Muscle of back (tissue), 13 donors: ENCODE measurements at places on chromosomes 7 and 10.

- no peak for DNase-seq
These were observed 353.6 kb downstream of the GALNT17 start for GRCh38 chr7:71485586-71485985.

GRCh38 chr7:94949532-94949931 is 42.1 kb downstream of the PPP1R9A start:
- DNase-seq = no peak

- no peak for DNase-seq
These were observed 8.9 kb downstream of the SLC37A3 start for GRCh38 chr7:140389445-140389844.

DNA sequence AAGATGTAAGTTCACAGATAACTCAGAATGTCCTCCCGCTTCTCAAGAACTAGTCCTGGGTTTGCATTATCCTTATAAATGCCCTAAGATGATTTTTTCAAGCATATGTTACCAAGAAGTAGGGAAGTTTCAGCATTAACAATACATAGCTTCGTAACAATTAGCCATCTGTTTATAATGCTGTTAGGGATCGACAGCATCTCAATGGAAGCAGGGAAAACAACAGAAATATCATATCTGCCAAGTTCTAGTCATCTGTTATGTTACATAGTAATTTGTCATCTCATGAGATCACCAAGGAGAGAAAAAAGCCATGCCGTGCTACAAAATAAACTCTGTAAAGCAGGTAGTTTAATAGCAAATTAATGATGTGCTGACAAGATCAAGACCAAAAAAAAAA is 731.5 kb upstream of the C7orf33 start:
- no peak for DNase-seq

GRCh38 chr10:115093286-115093775 is at the start of gene ATRNL1:
Gene ATRNL1, plus strand, starts transcription at chr10:115093365. Its CDS starts 386 bp downstream, at chr10:115093751.
- peak; percentile 18 for DNase-seq

GRCh38 chr10:63718006-63718405 is 196.8 kb downstream of the REEP3 start:
- no peak for DNase-seq

DNA sequence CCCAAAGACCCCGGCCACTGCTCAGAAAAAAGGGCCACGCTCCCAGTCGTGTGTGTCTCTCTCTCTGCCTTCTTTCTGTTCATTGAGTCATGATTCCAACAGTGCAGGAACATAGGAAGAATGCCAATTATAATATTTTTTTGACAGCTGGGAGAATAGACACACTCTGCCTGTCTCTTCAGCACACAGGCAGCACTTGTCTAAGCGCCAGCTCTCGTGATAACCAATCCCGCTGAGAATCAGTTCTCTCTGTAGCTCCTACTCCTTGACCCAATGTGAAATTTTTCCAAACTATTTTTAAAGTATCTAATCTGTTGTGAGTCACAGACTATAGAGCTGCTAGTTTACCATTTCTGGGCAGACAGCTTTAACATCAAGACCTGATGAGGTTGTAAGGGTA is 145.7 kb upstream of the RHEB start:
- DNase-seq = peak; percentile 47

- no peak for DNase-seq
These were observed 23.7 kb downstream of the SVIL start for GRCh38 chr10:29610876-29611647.
